Amygdala (tissue), 56 donors: ENCODE measurements at places on chromosomes 5 and 9.

DNA sequence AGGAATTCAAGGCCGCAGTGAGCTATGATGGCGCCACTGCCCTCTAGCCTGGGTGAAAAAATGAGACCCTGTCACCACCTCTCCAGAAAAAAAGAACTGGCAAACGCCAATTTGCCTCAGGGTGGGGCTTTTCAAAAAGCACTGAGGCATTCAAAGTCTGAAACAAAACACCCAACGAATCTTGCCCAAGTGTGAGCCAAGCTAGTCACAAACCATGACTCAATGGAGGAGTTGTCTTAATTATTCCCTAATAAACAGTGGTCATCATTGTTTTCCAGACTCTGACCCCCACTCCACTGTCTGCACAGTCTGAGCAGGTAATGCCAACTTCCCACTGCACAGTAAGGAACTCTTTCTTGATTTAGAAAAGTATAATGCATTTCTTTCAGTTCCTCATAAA is 16.8 kb downstream of the FRMD3 start:
- DNase-seq, result no peak

GRCh38 chr5:115351356-115352195 is 55.1 kb upstream of the CCDC112 start:
- no peak for DNase-seq

DNA sequence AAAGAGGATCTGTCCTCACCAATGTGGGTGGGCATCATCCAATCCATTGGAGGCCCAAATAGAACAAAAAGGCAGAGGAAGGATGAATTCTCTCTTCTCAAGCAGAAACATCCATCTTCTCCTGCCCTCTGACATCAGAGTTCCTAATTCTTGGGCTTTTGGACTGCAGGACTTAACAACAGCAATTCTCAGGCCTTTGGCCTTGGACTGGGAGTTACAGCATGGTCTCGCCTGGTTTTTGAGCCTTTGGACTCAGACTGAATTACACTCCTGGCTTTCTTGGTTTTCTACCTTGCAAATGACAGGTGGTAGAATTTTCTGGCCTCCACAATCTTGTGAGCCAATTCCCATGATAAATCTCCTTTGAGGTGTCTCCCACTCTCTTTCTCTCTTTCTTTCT is 60.5 kb upstream of the CD180 start:
- no peak for DNase-seq

DNA sequence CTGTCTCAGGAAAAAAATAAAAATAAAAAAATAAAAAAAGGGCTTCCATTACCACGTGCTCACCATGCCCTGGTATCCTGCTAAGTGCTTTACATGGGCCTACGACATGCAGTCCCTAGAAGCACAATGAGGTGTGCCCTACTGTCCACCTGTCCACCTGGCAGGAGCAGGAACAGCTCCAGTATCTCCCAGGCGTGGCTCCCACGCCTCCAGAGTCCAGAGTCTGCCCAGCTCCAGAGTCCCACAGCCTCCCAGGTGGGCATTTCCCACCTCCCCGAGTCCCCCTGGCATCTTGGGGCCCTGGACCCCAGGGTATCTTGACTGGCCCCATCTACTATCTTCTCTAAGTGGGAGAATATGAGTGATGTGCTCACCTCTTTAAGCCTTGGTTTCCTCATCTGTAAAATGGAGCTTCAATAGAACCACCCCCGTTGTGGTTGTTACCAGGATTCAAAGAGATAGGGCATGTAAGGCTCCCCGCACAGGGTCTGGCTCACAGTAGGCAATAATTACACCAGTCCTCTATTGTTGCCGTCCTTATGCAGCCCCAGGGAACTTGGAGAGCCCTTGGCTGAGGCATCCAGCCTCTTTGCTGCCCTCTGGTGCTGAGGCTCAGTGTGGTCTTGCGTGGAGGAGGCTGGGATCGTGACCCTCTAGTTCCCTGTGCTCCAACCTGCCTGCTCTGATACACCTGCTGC is 8.9 kb downstream of the CXCL14 start:
- peak; percentile 13 for DNase-seq

DNA sequence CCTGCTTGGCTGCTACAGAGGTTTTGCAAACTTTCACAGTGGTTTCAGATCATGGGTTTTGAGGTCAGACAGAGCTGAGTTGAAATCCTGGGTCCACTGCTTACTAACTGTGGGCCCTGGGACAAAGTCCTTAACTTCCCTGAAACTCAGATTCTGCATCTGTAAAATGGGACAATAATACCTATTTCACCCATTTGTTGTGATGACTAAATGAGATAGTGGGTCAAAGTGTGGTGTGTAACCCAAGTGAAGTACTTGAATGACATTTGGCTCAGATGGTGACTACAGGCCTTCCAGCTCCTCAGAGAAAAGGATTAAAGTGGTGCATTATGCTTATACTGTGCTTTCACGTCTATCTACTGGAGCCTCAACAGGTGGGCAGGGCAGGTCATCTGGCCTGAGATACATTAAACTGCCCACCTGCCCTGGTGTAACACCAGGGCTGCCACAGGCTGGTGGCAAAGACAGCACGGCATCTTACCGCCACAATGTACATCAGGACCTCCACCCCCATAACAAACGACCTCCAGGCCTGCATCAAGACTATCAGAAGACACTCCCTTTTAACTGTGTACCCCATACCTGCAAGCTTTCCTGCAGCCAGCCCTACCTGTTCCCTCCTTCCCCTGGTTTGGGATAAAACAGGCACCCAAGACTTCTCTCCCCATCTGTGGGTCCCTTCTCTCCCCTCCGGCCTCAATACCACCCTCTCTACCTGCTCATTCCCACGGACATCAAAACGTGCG is 846 bp upstream of the TRAF1 start:
- no peak for DNase-seq

DNA sequence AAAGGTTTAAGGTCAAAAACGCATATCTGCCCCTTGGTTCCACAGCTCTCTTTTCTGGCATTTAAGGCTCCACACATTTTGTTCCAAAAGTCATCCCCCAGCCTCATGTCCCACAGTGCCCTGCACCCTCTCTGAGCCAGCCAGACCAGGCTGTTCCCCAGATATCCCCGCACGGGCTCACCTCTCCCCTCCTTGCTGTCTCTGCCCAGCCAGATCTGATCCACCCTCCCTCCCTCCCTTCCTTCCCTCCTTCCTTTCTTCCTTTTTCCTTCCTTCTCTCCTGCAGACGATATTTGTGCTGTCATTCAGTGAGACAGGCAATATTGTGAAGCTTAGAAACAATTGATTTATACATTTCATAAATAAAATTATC is 37.0 kb downstream of the DUSP1 start:
- DNase-seq, result no peak

DNA sequence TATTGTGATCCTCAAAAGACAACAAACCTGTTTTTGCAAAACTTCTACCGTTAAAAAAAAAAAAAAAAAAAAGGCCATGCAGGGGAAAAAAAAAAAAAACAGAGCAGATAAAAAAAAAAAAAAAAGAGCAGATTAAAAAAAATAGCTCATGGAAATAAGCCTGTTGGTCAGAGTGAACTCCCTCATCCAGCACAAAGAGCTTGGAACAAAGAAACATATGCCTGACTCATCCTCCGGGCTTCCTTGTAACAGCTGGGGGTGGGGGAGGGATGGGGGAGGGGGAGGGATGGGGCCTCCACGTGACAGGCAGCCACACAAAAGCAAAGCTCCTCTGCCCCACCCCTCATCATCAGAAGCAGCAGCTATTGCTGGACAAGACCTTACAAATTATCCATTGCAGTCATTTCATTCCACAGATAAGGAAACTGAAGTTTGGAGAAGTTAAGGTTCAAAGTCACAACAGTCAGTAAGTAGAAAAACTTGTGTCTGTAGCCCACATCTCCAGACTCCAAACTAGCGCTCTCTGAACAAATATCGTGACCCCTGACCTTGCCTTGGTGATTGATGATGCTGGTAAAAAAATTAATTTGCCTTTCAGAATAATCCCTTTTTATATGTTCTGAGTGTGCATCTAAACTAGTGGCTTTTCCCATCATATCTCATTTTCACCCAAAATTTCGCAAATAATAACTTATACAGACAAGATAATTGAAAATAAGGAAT is 38.9 kb downstream of the SLC35D2 start:
- peak; percentile 59 for DNase-seq

GRCh38 chr9:93210324-93210973 is 26.5 kb downstream of the WNK2 start:
- DNase-seq, result no peak
